ENCODE measurements at places on chromosomes 4 and X.

DNA sequence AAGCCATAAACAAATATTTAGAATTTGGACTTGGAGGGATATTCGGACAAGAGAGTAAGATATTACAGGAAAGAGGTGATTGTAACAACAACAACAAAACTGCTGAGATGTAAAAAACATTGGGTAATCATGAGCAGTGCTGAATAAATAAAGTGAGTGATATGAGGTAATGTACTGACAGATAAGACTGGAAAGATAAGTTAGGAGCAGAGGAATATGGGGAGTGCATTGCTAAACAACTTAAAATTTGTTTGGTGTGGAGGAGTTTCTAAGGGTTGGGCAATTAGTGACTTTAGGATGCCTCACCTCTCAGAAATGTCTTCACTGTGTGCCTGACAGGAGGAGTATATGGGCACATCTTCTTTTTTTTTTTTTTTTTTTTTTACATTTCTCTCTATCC is 637.8 kb upstream of the GRIA3 start:
- DNase-seq = no peak

GRCh38 chr4:186623546-186623945 is 68.2 kb upstream of the MTNR1A start:
- DNase-seq = no peak

GRCh38 chrX:140389331-140389730 is 115.5 kb downstream of the SOX3 start:
- no peak for DNase-seq

DNA sequence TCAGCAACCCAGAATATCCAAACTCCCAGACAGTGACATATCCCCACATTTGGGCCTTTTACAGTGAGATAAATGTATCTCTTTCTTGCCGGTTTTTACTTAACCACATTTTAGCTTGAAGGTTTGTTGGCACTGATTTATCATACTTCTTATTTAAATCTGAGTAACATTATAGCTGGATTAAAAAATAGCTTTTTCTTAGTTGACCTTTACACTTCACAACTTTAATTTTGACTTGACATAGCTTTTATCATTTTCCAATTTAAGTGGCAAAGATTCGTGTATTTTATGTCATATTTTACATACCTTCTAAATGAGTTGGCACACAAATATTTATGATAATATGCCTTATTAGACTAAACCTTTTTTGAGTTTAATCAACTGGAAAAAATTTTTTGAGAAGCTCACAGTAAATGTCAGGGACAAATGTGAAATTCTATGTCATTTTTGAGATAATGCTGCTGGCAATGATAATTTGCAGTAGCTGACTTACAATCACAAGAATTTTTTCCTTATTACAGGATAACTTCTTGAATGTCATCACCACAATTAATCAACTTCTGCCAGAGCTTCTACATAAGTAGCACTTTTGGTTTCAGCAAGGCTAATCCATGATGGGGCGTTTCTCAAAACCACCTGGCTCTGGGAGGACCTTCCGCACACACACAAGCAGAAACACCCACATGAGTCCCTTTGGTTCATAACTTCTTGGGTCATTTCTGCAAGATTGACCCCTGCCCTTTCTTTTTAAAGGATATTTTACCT is 80.3 kb downstream of the SYTL5 start:
- DNase-seq = no peak

DNA sequence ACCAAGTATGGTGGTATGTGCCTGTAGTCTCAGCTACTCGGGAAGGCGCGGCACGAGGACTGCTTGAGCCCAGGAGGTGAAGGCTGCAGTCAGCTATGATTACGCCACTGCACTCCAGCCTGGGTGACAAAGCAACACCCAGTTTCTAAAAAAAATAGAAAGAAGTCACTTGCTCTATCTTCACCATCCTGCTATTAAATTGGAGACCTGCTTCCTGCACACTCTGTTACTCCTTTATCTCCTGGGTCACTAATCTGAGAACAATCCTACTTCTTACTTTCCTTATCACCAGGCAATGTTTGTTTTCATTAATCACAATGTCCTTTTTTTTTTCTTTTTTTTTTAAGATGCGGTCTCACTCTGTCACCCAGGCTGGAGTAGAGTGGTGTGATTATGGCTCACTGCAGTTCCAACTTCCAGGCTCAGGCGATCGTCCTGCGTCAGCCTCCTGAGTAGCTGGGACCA is 16.2 kb downstream of the PRKX start:
- no peak for DNase-seq

GRCh38 chrX:10310511-10310910 is 153.7 kb downstream of the CLCN4 start:
- DNase-seq = no peak

DNA sequence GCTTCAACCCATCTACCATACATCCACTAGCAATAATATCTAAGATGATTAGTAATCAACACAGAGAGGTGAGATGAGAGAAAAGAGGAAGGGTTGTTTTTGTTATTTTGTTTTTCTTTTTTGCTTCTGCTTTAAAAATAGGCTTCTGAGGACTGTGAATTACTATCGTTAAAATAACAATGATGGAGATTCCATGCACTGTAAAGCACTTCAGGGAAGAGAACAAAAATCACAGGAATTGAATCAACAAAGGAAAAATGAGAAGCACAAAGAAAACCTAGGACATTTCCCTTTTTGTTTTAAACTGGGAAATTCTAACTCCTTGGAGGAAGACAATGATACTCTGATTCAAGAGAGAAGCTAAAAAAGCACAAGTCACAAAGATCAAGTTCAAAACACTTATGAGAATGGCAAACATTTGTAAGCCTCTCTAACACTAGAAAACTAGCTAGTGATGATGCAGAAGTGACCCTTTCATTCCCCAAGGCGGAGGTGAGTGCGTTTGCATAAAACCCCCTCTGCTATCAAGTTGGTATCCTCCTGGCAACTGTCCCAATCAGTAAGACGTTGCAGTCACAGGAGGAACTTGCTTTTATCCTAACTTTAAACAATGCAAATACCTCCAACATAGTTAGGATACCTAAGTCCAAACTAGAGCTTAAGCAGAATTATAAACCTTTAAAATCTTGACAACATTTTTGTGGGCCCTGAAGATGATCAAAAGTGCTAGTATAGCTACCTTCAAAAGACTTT is 308.5 kb downstream of the CAMK2D start:
- no peak for DNase-seq

DNA sequence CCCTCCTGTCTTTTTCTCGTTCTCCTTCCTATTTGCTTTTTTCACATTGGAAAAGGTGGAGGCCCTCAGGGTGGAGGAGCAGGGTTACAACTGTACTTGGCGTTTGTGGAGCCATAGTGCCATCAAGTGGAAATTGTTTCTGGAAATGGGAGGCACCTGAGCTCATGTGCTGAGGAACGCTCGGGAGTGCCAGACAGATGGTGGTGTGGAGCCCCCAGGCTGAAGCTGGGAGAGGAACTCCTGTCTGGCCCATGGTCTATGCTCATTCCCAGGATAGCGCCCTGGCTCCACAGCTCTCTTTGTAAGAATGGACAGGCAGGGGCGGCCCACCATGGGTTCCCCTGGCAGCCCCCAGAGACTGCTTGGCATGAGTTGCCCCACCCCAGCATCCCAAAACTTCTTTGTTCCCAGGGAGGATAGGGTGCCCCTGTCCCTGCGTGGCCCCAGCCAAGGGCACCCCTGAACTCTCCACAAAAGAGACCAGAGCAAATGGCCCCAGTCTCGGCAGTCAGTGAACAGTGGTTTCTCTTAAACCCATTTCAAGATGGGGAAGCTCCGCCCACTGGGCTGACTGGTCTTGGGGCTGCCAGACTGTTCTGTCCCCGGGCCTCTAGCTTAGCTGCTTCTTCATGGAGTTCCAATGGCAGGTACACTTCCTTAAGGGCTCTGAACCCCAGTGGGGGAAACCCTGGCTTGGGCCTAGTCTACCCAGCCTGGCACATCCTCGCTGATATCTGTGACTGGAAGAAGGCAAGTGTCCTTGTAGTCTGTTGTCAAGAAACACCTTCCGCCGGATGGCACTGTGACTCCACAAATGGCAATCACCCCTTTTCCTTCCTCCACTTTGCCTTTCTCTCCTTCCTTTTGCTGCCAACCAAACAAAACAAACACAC is 70.1 kb downstream of the NBDY start:
- no peak for DNase-seq

DNA sequence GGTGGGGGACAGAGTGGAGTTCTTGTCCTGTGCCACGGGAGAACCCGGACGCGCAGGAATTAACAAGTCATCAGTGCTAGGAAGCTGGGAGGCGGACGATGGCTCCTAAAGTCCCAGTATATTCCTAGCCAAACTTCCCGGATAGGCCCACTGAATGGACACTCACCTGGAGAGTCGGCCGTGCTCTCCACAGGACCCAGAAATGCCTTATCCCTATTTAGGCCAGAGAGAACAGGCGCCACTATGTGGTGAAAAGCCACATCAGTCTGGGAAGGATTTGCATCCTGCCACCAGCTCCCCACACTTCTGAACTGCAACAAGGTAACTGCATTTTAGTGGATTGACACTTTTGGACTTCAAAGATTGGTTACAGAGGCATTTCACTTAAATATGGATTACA is 1.1 kb downstream of the CFAP299 start:
- no peak for DNase-seq

DNA sequence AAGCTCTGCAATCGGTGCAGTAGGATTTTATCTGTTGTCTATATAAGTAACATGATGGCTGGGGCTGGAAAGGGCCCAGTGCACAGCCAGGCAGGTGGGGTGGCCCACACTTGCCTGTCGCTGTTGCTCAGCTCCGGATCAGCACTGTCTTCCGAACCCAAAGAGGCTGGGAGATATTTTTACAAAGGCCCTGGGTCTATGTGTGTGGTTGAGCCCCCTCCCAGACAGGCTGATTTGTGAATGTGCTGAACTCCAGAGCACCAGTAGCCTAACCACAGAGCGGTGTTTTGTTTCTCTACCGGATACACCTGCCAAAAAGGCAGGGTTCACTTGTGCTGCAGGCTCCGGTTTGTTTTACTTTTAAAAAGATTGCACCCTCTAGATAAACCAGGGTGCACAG is 33.5 kb upstream of the CHRNA9 start:
- DNase-seq = no peak

- DNase-seq = peak; percentile 13
These were observed 67.3 kb upstream of the VBP1 start for GRCh38 chrX:155148724-155149537.

- DNase-seq = no peak
These were observed 78.9 kb downstream of the SLC10A7 start for GRCh38 chr4:146442801-146443200.

- no peak for DNase-seq
These were observed 95.5 kb downstream of the TENM3 start for GRCh38 chr4:182338746-182339145.

DNA sequence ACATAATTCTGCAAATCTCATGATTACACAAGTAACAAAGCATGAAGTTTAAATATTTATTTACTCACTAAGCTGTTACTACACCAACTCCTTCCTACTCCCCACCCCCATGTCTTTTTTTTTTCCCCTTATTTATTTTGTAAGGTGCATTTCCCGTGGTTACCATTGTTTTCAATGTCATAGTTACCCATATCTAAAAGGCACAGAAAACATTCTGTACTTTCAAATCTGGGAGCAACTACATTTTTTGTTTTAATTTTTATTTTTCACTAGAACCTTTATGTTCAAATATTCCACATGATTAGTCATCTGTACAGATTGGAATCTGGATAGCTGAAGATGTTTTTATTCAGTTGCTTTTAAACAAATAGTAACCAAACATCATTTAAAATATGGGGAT is 62.8 kb downstream of the PPP3CA start:
- no peak for DNase-seq

DNA sequence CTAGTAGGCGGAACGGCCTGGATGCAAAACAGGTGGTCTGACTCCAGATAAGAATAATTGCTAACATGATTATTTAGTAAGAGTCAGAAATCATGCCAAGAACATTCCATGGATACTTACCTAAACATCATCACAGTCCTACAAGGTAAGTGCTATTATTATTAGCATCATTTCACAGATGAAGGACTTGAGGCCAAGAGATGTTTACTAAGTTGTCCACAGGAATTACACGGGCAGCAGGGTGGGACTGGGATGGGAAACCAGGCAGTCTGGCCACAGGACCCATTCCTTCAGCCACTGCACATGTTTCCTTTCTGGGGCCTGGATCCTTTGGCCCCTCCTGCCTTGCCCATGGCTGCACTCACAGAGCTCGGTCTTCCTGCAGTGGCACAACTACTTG is 48.3 kb downstream of the ANAPC4 start:
- DNase-seq = no peak

GRCh38 chrX:19849464-19850080 is 37.8 kb downstream of the SH3KBP1 start:
- DNase-seq = no peak

DNA sequence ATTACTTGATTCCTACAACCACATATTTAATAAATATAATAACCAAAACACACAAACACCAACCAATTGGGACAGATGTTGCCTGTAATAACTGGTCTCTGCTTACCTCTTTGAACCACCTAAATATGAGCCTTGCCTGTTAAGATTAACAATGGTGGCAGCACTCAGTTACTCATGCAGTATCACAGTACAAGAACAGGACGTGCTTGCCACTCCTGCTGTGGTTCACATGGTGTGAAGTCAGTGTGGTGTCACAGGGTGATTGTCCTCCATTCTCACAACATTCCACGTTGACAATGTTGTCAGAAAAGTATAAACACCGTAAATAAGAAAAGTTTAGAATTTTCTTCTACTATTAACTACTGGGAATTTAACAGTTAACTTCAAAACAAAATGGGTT is 365.0 kb downstream of the PPP3CA start:
- no peak for DNase-seq

DNA sequence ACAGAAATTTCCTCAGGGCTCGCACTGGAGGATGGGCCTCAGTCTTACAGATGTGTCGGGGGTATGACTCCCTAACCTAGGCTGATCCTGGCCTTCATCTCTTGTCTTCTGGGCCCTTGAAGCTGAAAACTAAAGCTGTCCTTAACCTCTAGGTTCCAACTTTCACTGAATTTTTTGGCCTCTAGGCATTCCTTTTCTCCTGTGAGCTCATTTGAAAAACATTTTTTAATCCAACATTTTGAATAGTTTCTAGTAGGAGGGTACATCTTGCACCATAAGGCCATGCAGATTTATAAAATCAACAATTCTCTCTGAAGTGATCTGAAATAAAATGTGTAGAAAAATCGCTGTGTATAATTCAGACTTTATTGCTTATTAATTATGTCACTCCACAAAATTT is 19.7 kb downstream of the RWDD4 start:
- DNase-seq = no peak

DNA sequence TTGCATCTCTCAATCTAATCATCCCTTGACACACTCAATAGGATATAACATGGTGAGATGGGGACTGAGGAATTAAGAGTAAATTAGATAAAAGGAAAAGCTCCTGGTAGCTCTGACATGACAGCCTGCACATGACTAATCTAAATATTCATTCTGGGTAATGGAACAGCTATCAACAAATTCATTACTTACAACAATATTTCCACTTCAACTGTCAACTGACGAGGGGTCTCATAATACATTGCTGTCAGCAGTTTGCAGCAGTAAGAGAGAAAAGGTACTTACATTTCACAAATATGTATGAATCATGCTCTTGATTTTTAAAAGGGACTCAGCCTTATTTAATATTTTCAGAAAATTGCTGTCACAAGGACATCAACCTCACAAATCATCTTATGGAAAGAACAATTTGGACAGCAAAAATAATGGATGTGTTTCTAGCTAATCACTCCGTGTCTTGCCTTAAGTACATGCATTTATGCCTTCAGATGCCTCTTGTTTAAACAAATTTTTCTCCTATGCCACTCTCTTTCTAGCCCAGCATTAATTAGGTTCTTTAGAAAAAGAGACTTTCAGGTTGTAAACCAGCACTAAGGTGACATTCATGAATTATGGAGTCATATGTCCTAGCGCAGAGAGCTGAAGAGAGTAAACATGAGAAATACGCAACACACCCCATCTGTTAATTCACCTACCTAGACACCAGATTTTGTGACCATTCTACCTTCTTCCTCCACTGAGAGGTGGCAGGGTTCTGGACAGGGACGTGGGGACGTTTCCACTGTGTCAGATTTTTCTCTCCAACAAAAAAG is 99.6 kb upstream of the TMEM150C start:
- DNase-seq = no peak

All from posterior cingulate gyrus (tissue), 11 donors.